ENCODE measurements at places on chromosomes 11 and 22.

DNA sequence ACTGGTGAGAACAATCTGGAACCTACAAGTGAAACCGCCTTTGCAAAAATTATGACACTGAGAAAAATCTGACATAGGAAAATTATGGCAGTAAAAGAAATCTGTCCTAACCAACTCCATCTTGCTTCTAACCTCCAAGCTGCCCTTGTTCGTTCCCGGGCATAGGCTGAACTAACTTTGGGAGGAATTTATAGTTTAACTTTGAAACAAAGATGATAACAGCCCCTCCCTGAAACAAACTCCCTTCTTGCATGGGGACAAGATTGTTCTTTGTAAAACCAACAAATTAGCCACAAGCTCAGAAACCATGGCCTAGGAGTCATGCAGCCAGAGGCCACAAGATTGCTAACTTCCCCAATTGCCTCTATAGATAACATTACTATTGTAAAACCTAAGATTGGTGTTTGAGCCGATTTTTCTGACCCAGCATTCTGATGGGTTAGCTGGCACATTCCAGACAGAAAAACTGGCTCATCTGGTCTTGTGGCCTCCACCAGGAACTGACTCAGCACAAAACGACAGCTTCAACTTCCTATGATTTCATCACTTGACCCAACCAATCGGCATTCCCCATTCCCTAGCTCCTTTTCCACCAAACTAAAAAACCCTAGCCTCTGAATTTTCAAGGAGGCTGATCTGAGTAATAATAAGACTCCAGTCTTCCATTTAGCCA is 3.6 kb upstream of the CCDC81 start:
- DNase-seq = no peak

- no peak for DNase-seq
Observed at GRCh38 chr22:45677063-45677462, 5.4 kb downstream of the ATXN10 start.

- no peak for DNase-seq
Observed at GRCh38 chr11:79902493-79902892, 461.7 kb upstream of the TENM4 start.

DNA sequence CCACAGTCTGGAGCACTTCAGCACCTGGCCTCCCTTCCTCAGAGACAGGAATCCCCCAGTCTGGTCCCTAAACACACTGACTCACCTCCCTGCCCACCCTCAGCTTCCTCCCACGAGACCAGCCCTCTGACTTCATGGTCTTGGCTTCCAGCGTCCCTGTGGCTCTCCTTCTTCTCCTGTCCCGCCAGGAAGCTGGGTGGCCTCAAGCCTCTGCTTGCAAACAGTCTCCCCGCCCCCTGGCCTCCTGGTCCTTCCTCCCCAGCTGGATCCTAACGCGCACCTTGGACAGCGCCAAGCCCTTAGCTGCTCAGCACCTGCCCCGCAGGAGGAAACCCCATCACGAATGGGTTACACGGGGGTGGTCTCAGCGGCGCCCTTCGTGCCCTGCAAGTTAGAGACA is 4.5 kb downstream of the NCF4 start:
- no peak for DNase-seq

GRCh38 chr11:16606784-16607674 is 131.4 kb upstream of the C11orf58 start:
- peak; percentile 15 for DNase-seq

GRCh38 chr11:18461909-18462308 is 6.3 kb downstream of the LDHAL6A start:
- no peak for DNase-seq

DNA sequence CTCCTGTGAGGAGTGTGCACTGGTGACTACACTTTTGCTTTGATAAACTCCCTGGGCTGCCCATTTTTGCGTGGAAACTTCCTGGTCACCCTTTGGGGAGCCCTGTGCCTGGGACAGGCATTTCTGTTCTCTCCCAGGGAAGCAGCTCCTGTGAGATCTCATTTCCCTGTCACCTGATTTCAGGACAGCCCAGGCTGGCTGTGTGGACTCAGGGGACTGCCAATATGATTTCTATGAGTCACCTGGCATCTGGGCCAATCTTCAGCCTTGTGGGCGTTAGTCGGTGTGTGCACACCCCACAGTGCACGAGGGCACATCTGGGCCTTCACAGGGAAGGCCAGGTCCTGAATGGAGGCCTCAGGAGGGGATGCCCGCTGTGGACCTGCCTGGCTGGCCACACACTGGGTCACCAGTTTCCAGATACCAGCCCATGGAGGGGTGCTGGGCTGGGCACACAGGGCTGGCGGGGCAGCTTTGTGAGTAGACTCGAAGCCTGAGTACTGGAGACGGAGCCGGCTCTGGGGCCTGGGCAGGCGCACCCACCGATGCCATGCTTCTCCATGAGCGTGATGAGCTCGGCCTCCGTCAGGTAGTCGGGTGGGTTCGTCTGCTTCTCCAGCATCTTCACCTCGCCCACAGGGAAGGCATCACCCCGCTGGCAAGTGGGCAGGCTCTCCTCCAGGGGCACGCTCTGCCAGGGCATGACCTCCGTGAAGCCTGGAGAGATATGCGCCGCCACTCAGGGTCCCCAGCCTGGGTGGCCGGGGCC is 9.4 kb upstream of the PPM1F start:
- DNase-seq = no peak

DNA sequence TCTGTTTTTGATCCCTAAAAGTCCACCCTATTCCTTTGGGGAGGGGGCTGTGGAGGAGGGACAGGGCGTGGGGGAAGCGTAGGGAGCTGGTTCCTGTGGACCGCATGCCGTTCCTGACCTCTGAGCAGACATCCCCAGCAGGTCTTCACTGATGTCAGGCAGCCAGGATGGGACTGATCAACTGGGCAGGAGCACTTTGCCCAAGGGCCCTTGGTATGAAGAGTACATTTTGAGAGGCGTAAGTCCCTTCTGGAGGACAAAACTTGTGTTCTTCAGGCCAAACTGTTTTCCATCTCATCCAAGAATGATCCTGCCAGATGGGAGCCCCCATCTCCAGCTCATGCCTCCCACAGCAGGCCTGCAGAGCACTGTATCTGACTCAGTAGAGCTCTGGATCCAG is 80.9 kb upstream of the NARS2 start:
- no peak for DNase-seq

DNA sequence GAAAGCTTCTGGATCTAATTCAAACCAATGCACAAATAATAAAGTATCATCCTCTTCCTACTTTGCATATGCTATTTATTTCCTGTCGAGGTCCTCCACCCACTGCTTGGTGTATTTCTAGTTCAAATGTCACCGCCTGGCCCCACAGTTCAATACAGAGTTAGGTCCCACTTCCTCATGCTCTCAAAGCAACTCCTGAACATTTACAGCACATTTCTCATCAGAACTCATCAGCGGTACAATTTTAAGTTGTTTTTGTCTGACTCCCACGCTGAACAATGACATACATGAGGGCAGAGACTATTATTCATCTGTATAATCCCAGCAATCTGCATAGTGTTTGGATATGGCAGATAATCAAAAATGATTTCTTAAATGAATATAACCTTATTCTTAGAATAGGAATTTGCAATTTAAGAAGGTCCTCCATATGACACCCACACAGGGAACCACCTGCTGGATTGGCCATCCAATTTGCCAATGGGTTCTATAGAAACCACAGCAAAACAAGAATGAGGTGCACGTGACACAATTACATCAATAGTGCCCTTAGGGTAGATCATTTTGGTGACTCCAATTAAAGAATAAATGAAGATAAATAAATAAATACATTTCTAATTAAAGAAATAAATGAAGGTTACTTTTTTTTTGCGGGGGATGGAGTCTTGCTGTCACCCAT is 54.2 kb downstream of the SLC25A17 start:
- peak; percentile 67 for DNase-seq

DNA sequence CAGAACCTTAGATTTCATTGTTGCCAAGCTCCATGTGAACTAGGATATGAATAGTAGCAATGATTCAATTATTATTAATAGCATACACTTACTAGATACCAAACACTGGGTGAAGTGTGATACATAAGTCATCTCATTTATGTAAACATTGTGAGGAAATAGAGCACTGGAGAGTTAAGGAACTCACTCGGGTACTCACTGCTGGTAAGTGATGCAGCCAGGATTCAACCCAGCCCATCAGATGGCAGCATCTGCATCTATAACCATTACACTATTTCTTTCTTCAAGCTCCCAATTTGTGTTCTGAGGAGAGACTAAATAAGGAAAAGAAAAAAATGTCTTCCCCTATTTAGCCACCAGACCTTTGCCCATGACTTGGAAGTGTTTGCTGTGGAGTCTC is 10.2 kb upstream of the ALG8 start:
- no peak for DNase-seq

DNA sequence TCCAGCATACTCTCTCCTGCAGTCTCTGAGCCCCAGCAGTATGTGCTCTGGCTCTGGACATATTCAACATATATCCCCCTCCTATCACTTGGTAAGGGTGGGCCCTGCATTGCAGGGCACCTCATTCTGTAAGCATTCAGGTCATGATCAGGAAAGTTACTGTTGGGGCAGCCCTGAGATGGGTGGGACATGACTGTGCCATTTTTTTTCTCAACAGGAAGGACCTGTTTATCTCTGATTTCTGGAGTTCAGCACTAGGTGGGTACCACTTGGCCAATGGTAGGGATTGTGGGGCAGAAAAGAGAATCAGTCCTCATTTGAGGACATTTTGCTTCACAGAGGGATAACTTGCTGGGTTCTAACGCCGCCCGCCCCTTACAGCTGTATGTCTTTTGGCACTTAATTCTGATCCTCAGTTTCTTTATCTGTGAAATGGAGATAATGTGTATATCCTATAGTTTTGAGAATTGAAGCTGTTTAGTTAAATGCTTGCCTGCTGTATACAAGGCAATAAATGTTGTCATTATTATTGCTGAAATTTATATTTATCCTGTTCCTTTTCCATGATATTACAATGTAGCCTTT is 2.2 kb downstream of the SRRD start:
- DNase-seq = no peak

GRCh38 chr22:39215070-39215396 is 29.7 kb downstream of the PDGFB start:
- DNase-seq = no peak

GRCh38 chr11:61035526-61035835 is 64.0 kb downstream of the CD6 start:
- DNase-seq = no peak

- peak; percentile 45 for DNase-seq
Observed at GRCh38 chr11:125995313-125995712, 49.5 kb downstream of the VSIG10L2 start.

DNA sequence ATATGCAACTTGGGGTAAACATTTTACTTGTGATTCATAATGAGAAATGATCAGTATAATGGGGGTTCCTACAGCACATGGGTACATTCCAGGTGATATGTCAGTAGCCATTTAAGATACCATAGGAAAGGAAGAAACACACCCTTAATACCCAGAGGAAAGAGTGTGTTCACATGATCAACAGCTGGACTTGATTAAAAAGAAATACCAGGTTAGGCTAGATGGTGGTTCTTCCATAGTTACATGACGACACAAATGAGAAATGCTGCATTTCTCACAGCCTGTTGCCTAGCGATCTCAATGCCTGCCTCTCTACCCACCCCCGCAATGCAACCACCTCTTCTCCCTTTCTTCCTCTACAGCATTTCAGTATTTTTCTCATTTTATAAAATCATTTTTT is 96.8 kb downstream of the TTC28 start:
- DNase-seq = no peak

- no peak for DNase-seq
Observed at GRCh38 chr11:44529895-44530412, 35.5 kb upstream of the CD82 start.

DNA sequence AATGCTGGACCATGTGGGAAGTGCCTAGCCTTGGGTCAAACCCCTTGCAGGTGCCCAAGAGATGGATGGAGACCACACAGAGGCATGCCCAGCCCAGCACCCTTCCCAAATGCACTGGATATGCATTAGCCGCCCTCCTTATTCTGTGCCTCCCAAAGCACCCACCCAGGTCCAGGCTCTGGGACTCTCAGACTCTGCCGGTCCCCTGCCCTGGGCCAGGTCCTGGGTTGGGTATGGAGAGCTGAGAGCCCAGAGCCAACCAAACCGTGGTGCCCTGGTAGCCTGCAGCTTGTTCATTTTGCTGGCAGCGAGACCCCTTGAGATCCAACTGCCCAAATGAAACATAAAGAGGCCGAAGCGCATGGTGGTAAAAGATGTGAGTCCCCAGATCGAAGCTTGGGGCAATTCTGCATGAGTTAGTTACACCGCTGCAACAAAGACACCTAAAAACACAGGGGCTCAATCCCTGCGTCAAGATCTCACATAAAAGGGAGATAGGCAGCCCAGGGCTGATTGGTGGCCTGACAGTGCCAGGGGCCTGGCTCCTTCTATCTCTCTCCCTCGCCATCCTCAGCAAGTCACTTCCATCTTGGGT is 61.5 kb downstream of the MYEOV start:
- no peak for DNase-seq

DNA sequence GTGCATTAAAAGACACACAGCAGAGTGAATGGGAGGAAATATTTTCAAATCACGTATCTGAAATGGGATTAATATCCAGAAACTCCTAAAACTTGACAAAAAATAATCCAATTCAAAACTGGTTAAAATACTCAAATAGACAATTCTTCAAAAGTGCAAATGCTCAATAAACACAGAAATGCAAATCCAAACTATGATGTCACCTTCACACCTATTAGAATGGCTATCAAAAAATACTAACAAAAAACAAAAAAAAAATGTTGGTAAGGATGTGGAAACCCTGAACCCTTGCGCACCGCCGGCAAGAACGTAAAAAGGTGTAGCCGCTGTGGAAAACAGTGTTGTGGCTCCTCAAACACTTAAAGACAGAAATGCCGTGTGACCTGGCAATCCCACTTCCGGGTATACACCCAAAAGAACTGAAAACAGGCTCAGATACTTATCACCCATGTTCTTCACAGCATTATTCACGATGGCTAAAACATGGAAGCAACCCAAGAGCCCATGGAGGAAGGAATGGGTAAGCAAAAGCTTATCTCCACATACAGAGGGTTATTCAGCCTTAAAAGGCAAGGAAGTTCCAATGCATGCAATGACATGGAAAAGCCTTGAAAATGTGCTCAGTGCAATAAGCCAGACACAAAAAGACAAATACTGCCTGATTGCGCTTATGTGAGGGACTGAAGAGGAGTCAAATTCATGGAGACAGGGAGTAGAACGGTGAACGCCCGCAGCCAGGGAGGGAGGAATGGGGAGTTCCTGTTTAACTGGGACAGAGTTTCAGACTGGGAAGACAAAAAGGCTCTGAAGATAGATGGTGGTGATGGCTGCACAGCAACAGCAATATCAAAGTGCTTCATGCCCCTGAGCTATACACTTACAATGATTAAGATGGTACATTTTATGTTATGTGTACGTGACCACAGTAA is 19.6 kb downstream of the BRD1 start:
- no peak for DNase-seq

- no peak for DNase-seq
Observed at GRCh38 chr11:2721210-2721916, 21.6 kb upstream of the KCNQ1OT1 start.

- no peak for DNase-seq
Observed at GRCh38 chr22:24282401-24282800, 11.8 kb downstream of the SPECC1L start.

- no peak for DNase-seq
Observed at GRCh38 chr11:126477535-126478305, 122.2 kb downstream of the ST3GAL4 start.

All from GM10248 (cell line).